ENCODE measurements at places on chromosomes 16 and 17.

- DNase-seq = no peak
These were observed 50.9 kb downstream of the JPH3 start for GRCh38 chr16:87653234-87653633.

DNA sequence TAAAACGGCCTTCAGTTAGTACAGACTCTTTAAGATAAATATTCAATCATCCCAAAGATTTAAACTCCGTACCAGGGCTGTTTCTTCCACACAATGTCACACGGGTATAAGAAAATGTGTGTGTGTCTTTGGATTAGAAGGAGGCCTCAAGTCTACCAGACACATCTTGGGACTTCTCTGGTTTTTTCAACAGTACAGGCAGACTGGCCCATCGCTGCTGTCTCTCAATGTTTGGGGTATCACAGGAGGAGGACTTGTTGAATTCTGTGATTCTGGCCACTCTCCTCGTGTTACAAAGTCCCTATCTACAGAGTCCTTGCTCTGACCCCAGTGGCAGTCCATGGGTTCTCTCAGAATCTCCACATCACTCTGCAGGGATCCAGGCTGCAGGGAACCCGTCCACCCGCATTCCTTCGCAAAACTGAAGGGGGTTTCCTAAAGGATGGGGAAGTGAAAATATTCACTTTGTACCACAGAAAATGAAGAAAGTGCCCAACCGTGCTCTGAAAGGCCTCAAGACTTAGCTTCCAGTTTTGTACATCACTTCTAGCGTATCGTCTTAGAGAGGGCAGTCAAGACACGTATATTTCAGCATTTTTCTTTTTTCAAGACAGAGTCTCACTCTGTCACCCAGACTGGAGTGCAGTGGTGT, 373.2 kb downstream of the NPIPA8 start:
- DNase-seq = no peak

- no peak for DNase-seq
These were observed 3.4 kb downstream of the DNAJA2 start for GRCh38 chr16:46970089-46970488.

- DNase-seq = no peak
These were observed 27.0 kb upstream of the COQ7 start for GRCh38 chr16:19040400-19040799.

DNA sequence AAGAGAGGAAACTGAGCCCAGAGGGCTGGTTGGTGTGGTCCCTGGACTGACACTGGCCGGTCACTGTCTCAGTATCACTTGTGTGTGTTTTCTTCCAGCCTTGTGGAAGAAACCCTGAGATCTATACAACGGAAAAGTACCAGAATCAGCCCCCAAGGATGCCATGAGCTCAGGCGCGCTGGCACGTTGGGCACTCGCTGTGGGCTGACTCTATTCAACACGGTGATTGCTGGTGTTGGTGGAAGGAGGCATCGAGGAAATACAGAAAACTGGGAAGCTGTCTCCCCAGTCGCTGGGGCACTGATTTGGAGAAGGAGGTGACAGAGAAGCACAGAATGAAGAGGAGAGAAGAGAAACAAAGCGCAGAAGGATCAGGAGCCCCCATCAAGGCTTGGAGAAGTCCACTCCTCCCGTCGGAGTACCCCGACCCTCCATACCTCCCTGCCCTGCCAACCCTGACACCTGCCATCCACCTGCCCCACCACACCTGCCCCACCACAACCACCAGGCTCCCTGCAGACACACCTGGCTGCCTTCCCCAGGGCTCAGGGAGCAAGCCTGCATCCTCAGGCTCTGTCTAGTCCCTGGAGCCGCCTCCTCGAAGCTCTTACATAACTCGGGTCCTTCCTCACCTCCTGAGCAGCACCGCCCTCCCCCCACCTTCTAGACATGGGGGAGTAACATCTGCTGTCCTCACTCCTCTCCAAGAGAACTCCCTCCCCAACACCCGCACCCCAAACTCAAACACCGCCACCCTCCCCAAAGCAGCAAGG, 66.5 kb downstream of the RBFOX3 start:
- no peak for DNase-seq

DNA sequence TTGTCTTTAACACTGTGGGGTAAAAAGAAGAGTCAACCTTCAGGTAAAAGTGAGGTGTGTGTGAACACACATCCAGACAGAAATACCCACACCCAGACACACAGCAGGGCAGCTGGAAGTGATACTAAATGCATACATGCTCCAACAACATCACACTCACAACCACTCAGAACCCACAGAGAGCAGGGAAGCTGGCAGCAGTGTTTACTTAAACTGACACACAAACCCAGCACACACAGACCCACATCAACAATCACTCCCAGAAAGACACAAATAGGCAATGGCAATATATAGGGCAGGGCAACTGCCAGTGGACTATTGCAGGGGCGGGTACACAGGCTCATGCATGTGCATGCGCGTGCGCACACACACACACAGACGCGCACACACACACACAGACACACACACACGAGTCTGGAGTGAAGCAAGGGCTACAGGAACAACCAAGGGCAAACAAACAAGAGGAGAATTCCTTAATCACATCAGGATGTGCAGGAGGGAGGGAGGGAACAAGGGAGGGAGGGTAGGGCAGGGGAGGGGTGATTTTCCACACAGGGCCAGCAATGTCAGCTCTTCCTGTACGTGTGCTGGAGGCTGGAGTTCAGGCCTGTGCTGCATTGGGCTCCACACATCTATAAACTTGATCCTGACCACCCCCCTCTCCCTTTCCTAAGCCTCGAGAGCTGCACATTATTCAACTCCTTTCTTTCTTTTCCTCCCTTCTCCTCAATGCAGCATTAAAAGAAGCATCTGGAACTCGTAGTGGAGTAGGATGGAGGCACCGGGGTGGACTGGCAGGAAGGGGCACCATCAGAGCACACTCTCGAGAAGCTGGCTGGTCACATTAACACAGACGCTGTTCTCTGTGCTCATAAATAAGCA, 30.1 kb downstream of the HIC1 start:
- peak; percentile 74 for DNase-seq

DNA sequence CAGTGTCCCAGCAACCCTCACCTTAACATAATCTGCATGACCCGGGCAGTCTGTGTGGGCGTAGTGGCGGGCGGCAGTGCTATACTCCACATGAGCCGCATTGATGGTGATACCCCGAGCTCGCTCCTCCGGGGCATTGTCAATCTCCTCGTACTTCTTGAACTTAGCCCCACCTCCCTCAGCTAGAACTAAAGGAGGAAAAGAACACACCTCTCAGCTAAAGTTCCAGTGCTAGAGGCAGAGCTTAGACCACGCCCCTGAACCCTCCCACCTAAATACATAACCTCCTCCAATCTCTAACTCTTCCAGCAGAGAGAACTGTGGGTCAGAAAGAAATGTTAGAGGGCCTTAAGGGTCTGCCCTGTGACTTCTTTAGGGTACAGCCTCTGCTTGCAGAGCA, 855 bp downstream of the TUFM start:
- no peak for DNase-seq

DNA sequence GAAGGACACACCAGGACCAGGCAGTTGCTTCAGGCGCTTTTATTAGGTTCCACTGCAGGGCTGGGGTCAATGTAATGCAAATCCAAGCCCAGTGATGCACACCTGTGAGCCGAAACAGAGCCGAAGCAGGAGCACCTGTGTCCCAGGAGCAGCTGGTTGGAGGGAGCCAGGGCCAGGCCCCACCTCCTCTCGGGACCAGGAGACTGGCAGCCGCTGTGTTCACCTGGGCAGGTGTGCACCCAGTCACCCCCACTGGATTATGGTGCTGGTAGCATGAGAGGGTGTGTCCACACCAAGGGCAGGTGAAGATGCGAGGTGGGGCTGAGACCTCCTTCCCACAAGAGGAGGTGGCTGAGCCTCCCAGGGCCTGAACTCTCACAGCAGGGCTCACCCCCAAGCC, 4.7 kb upstream of the FAAP100 start:
- no peak for DNase-seq

GRCh38 chr17:65228734-65229620, 91.8 kb downstream of the RGS9 start:
- DNase-seq = no peak

DNA sequence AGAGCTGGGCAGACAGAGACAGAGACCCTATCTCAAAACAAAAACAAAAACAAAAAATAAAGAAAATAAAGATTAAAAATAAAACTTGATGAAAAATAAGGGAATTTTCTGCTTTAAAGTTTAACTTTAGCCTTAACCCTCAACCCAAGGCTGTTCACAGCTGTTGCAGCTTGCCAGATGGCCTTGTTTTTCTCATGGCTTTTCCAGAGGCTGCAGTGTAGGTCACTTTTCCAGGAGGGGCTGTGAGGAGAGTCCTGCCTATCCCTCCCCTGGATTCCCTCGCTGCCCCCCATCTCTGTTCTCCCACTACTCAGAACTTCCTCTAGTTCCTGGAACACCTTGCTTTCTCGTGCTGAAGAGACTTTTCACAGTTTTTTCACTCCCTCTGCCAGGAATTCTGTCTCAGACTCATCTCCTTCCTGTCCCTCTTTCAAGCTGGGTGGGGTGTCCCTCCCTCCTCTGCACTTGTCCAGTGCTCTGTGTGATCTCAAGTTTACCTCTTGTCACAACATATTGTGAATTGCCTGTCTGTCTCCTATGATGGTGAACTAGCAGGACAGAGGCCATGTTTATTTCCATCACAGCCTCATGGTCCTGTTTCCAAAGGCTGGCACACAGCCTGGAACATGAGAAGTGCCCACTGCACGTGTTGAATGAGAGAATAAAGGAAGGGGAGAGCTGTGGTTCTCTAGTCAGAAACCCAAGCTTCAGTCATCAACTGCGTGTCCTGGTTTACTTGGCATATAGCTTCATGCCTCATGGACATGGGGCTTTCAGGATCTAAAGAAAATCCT, 69.9 kb upstream of the MSI2 start:
- DNase-seq = no peak

- DNase-seq = no peak
These were observed 75.0 kb downstream of the SPAG9 start for GRCh38 chr17:51045621-51046020.

GRCh38 chr17:68293490-68294195, 2.3 kb downstream of the ARSG start:
- no peak for DNase-seq

DNA sequence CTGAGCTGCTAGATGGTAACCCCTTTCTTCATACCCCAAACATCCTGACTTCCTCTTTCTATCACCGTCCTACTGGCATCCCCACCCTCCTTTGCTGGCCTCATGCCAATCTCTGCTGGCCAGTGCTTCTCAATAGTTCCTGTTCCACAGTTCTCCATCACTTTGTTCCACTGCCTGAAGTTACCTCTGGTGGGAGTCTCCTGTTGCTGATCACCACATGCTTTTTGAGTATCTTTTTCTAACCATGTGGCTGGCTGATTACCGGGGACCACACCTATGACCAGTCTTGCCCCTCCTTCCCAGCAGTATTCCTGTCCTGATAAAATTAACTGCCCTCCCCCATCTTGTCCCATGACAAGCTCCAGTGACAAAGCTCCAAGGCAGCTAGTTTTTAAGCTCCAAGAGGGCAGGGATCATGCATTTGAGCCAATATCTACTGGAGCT, 380.4 kb upstream of the CCL2 start:
- DNase-seq = no peak

- no peak for DNase-seq
These were observed 49.8 kb upstream of the CBX4 start for GRCh38 chr17:79888811-79889634.

DNA sequence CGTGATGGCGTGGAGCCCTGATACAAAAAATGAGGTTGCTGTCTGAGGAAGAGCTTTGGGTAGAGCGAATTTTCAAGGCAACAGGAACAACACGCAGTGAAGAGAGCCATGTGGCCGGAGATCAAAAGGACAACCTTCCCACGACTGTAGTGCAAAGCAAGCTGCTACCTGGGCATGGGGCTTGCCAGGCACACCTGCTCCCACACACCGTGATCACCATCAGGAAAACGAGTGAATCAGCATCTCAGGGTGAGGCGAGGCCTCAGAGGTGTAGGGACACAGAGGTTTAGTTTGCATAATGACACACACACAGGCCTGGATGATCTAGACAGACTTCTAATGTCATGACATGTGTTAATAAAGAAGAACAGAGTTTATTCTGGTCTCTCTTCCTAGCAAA, 65.7 kb downstream of the PARN start:
- no peak for DNase-seq

DNA sequence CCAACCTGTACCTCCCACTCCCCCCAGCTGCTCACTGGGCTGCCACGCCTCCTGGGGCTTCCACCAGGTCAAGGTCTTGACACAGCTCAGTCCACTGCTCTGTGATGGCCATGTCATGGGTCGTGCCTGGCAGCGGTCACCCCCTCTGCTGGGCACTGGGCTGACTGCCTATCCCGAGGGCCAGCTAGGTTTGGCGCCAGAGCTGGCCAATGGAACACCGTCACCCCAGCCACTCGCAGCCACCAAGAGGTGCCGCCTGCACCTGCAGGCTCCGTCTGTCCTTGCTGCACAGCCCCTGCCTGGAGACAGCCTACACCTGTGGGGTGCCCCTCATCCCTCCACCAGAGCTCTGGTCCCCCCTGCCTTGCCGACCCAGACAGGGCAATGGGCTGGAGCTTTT, 4.5 kb upstream of the RAB40C start:
- no peak for DNase-seq

- no peak for DNase-seq
These were observed 628 bp upstream of the ZNF18 start for GRCh38 chr17:11997972-11998233.

- no peak for DNase-seq
These were observed 1.8 kb downstream of the TUBB3 start for GRCh38 chr16:89924925-89925307.

DNA sequence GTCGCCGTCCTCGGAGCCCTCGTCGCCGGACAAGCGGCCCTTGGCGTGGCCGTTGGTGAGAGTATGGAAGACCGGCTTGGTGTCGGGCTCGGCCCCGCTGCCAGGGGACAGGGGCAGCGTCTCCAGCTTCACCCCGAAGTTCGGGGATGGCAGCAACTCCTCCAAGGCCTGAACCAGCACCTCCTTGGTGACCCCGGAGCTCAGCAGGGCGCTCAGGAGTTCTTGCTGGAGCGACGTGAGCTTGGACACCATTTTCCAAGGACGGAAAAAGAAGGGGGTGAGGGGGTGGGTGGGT, 279 bp downstream of the HNF1B start:
- DNase-seq = no peak

DNA sequence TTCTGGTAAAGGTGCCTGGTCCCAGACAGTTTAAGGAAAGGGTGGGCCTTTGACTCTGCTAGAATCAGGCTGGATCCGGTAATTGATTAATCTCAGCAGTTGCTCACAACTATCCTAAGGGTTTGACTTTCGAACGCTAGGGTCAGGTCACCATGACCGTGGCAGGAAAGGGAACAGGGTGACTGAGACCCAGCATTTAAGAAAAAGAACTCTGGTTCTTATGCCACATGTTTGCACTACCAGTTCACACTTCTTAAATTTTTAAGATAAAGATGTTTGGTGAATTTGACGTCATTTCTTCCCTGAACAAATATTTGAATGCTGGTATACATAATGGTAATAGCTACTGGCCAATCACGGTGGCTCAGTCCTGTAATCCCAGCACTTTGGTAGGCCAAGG, 52.2 kb downstream of the TEX14 start:
- DNase-seq = no peak

DNA sequence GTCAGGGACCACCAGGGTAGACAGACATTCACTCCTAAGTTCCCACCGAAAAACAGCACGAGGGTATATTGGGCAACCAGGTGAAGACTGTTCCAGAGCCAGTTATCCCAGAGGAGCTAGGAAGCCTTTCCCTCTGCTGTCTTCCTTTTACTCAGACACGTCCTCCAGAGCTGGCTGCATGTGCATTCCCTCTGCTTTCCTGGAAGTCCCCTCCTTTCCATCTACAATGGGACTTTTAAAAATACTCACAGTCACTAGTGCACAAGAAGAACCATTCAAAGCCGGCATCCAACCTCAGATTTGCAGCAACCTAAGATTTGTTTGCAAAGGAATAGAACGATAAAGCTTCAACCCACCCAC, 32.5 kb upstream of the CRISPLD2 start:
- no peak for DNase-seq

Measured in GM04503 (cell line).